Suppressor macrophage treated with lipopolysaccharide for 4 hours (primary cell): ENCODE measurements at places on chromosomes 6 and 20.

DNA sequence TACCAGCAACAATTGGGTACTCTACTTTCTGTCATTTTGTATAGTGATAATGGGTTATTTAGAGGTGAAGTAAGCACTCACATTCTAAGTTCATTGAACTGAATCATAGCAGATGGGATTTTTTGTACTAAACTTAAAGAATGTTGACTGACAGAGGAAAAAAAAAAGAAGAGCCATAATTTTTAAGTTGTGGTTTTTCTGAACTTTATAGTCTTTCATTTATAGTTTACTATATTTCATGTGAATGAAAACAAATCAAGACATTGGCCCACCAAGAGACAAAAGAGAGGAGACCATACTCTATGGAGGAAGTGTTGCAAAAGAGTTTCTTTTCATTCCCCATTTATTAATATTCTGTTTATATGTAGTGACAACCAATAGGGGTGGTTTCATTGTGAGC, 685.7 kb downstream of the BCKDHB start:
- no peak for DNase-seq

- DNase-seq = no peak
These were observed 55.3 kb downstream of the FAM50B start for GRCh38 chr6:3904518-3904917.

- DNase-seq = no peak
These were observed 12.7 kb downstream of the CD24 start for GRCh38 chr6:106961801-106962200.

DNA sequence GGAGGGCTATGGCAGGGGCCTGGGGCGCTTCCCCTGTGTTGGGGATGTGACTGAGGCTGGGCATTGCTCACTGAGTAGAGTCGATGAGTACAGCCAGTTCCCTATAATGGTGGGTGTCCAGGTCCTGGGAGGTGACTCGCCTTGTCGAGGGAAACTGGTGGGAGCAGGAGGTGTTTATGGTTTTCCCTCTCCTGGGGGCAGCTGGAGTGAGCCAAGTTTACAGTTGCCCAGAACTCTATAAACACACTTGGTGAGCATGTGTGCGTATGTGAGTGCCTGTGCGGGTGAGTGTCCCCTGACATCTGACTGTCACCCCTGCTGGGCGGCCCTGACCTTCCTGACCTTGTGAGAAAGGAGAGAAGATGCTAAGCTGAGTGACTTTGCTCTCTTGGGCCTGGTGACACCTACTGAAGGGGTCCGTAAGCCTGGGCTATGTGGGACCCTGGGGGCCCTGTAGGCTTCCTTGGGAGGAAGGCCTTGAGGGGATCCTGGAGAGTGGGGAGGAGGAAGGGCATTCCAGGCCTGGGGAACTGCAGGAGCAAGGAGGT, 65.9 kb downstream of the VEGFA start:
- DNase-seq = no peak

GRCh38 chr20:1775117-1775516, 117.5 kb upstream of the SIRPG start:
- no peak for DNase-seq

DNA sequence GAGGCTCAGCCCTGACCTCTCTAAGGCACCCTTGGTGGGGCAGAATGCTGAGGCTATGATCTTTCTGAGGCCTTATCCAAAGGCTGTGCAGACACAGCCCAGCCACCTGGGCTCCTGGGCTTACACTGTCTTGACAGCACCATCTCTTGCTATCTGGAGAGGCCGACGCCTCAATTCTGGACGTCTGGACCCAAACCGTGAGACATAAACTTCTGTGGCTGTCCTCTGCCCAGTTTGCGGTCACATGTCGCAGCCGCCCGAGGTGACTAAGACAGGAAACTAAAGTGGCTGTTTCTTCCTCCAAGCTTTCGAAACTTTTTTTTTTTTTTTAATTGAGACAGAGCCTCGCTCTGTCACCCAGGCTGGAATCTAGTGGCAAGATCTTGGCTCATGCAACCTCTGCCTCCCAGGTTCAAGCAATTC, 49.3 kb downstream of the PRR18 start:
- DNase-seq = peak; percentile 92

DNA sequence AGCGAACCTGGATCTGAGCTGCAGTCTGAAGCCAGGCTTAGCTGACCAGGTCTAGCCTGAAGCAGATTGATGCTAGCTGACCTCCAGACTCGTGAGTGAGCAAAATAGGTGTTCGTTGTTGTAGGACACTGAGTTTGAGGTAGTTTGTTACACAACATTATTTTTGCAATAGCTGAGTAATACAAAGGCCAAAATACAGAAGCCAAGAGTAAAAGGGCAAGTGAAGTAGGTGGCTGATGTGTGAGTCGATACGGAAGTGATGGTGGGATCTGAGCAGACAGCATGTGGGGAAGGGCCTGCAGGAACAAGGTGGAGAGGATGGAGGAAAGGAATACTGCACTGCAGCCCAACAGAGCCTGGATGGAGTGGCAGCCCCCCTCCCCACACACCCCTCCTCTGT, 8.5 kb upstream of the SPATS1 start:
- peak; percentile 67 for DNase-seq

- no peak for DNase-seq
These were observed 45.9 kb downstream of the SSR1 start for GRCh38 chr6:7267071-7267465.

GRCh38 chr6:85418059-85418458, 31.8 kb upstream of the NT5E start:
- DNase-seq = no peak

DNA sequence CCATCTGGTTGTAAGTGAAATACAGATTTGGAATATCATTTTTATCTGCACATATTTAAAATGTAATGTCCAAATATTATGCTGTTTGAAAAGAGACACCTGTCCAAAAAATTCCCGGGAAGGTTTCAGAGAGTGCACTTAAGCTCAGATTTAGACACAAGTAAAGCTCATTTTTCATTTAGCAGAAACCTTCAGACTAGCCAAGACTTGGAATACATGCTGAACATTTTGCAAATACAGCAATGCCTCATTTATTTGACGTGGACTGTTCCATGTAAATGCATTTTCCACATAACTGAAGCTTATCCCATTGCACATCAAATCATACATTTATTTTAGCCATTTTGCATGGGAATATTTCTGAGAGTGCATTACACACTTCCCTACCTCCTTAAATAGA, 280.7 kb downstream of the ZNF217 start:
- no peak for DNase-seq

- DNase-seq = no peak
These were observed 723 bp downstream of the COL11A2 start for GRCh38 chr6:33191383-33192104.

DNA sequence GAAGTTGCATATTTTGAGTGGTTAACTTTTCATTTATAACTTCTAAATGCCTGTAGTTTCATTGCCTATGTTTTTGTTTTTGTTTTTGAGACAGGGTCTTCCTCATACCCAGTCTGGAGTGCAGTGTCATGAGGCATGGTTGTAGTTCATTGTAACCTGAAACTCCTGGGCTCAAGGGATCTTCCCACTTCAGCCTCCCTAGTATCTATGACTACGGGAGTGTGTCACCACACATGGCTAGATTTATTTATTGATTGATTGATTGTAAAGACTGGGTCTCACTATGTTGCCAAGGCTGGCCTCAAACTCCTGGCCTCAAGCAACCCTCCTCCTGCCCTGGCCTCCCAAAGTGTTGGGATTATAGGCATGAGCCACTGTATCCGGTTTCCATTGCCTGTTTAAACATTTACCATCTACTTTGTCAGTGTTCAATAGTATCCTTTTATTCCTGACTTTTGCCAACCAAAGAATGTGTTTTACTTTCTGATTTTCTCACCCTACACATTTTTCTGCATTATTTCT, 144.6 kb downstream of the CDKAL1 start:
- DNase-seq = no peak

DNA sequence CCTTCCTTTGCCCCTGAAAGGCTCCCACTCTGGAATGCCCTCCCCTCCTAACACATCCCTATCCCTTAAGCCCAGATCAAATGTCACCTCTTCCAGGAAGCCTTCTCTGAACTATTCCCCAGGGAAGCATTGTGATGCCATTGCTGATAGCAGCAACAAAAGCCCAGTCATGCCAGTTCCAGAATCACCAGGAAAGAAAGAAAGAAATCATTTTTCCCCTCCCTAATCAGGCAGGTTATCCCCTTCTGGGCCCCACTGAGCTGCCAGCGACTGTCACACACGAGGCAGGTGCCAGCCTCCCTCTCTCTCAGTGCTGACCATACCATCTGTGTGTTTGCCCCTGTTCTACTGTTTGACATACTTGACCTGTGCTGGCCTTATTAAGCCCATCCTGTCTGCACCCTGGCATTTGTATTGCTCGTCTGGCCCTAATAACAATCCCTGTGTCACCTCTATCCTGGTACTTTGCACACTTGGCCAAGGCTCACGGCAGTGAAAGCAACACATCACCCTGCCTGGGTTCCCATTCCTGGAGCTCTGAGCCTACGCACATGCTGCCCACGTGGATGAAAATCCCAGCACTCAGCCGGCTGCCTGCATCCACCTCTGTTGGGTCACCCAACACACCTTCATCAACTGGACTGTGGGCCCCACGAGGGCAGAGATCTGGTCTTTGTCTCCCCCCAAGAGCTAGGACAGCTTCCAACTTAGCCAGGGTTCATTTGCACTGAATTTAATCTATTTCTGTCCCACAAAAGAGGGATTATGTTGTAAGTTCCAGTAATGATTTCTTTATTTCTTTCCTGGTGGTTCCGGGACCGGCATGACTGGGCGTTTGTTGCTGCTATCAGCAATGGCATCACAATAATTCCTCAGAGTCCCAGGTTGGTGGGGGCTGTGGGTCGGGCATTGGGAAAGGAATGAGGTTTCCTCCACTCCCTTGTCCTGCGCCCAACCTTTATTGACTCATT, 5.3 kb upstream of the BPIFB1 start:
- DNase-seq = no peak

- DNase-seq = no peak
These were observed 33.4 kb downstream of the PREX1 start for GRCh38 chr20:48794360-48794759.

- DNase-seq = peak; percentile 41
These were observed 706 bp downstream of the ZNF184 start for GRCh38 chr6:27472182-27472616.

DNA sequence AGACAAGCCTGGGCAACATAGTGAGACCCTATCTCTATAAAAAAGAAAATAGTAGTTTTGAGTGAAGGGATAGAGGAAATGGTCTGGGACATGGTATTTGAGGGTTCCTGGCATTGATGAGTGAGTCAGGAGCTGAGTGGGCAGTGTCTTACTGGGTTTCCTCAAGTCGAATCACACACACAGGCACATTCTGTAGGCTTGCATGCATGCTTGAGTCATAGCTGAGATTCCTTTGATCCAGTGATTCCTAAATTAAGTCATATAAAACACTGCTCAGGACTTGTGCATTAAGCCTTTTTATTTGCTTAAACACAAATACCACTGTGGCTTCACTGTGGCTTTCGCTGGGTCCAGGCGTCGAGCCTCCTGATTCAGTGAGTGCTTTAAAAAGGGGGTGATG, 71.8 kb upstream of the TMEM181 start:
- DNase-seq = peak; percentile 77

GRCh38 chr6:17156112-17156921, 54.5 kb downstream of the STMND1 start:
- peak; percentile 82 for DNase-seq

DNA sequence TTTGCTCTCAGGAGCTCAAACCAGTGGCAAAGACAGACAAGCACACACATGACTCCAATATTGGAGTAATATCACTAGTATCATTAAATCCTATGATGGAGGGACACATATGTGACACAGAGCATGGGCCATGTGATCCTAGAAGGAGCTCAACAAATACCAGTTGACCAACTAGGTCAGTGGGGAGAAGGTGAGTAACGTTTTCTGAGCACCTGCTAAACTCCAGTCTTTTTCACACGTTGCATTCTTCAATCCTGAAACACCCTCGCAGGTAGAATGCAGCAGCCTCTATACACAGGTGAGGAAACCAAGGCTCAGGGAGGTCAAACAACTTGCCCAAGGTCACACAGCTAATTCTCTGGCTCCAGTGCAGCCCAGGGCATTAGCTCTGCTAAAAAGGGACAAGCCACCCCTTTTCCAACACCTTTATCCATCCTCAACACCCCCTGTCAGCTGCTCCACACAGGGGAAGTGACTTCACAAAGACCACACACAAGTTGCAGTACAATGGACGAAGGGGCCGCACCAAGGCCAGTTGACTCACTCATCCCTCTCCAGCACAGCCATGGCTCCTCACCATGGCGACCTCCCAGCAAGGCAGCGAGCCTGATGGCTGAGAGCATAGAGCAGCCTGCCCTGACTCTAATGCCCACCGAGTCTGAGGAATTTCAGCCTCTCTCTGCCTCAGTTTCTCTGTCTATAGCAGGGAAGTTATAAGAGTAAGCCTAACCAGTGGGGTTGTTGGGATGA, 4.4 kb downstream of the CAPN11 start:
- DNase-seq = no peak

DNA sequence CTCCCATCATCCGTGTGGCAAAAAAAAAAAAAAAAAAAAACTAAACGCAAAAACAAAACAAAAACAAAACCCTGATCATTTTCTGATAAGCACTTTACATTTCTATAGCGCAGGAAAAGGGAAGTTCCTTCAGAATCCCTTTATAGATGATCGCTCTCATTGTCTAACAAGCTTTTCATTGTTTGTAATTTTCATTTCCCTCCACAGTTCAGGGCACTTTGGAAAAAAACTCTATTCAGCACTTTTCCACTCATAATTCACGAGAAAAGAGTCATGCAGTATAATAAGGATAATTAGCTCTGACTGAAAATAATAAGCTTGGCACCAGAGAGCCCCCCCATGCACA, 89.4 kb upstream of the ATXN1 start:
- DNase-seq = peak; percentile 34

GRCh38 chr20:49633023-49633422, 65.1 kb upstream of the PTGIS start:
- DNase-seq = no peak

- DNase-seq = no peak
These were observed 136.1 kb downstream of the EYA4 start for GRCh38 chr6:133377219-133377618.

DNA sequence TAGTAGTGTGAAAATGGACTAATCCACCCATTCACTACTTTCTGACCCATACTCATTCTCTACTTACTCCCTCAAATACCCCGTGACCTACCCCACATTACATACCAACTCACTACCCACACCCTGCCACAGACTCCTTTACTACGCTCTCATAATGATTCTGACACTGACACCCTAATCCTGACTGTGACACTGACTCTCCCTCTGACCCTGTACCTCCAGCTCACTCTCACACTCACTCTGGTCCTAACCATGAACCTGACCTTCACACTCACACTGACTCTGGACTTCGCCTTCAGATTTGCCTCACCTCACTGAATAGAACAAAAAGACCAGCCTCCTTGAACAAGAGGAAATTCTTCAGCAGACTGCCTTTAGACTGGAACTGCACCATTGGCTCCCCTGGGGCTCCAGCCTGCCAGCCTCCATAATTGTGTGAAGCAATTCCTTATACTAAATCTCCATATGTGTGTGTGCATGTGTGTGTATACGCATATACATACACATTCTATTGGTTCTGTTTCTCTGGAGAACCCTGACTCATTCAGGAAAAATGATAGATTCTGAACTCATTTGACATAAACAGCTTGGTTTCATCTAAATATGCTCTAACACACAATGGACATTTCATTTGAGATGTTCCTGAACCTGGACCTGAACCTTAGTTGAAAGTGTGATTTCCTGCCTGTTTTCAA, 10.5 kb upstream of the ZNF343 start:
- no peak for DNase-seq
